H4 (cell line): ENCODE measurements at places on chromosomes 16 and 17.

DNA sequence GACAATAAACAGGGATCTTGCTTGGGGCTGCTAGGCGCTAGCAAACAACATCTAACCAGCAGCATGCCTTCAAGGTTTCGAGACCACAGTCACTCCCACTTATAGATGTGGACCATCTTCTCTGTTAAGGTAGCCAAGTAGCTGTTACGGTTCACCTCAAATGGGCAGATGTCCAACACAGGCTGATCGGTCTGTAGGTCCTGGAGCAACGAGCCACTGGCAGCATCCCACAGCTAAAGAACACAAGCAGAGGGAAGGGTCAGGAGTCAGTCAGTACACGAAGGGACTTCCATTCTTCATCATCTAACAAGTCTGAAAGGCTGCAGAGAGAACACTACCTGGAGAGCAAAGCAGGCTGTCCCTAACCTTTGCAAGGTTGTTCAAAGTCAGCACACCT is 16.9 kb upstream of the GLG1 start:
- no peak for DNase-seq

- no peak for DNase-seq
Measured at GRCh38 chr17:70327723-70328122, 158.4 kb downstream of the KCNJ2 start.

DNA sequence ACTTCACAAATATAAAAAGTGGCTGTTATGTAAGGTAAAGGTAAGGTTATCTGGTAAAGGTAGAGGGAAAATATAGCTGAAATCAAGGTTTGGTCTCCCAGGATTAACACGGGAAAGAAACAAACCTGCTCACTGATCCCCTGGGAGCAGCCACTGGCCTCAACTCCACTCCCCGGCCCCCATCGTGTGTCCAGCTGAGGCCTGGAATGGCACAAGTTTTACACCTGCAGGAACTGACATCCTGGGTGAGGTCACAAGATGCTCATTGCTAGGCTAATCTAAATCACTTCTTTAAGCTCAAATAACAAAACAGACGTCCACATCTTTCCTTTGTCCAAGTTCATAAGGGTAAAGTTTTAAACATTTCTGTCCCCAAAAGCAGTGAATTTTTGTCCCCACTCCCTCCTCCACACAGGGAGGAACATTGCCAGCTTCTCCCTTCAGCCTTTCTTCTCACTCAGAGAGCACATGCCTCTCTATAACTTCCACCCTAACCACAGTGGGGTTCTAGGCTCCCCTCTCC is 46.3 kb downstream of the ERN1 start:
- DNase-seq: no peak

GRCh38 chr17:14289162-14289561 is 11.7 kb upstream of the HS3ST3B1 start:
- DNase-seq: no peak

- DNase-seq: no peak
Measured at GRCh38 chr16:83888672-83889044, 10.3 kb upstream of the MLYCD start.

- DNase-seq: peak; percentile 99
Measured at GRCh38 chr17:47239967-47240651, 13.5 kb upstream of the ITGB3 start.

- DNase-seq: no peak
Measured at GRCh38 chr16:25298165-25298872, 40.7 kb upstream of the ZKSCAN2 start.

- peak; percentile 83 for DNase-seq
Measured at GRCh38 chr17:57889892-57890856, 40.3 kb upstream of the MRPS23 start.

DNA sequence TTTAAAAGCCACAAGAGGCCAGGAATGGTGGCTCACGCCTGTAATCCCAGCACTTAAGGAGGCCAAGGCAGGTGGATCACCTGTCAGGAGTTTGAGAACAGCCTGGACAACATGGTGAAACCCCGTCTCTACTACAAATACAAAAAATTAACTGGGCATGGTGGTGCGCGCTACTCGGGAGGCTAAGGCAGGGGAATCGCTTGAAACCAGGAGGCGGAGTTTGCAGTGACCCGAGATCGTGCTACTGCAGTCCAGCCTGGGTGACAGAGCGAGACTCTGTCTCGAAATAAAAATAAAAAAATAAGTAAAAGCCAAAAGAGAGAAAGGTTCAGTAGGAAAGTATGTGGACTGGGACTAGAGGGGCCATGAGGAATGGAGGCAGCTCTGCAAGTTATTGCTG is 13.1 kb upstream of the ITGAL start:
- DNase-seq: no peak

DNA sequence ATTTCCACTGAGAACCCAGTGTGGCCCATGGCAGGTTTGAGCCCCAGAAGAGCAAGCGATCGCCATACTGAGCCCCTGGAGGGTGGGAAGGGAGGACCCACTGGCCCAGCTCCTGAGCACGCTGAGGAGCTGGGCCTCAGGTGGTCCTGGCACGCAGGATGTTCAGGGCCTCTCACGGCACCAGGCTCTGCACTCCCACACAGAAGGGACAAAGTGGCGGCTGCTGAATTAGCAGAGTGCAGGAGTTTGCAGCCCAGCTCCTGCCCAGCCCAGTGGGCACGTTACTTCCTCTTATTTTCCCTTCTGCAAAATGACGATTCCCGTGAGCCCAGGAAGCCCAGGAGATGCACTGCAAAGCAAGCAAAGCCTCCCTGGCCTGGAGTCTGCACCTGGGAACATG is 42.3 kb upstream of the MTSS2 start:
- no peak for DNase-seq

DNA sequence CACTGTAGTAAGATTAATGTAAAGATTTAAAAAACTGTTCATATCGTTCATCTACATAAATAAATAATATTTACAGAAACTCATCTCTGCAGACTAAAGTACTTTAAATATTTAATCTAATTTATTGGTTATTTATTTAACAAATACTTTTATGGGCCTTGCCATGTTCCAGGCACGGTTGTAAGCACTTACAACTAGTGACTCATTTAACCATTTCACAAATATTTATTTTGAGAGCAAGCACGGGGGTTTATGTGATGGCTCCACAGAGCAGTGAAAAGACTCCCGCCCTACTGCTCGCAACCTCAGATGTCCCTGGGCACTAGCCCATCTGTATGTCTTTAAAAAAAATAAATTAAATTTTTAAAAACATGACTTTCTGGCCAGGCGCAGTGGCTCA is 575.9 kb downstream of the WWOX start:
- peak; percentile 84 for DNase-seq

- DNase-seq: no peak
Measured at GRCh38 chr16:15950161-15950854, 892 bp downstream of the ABCC1 start.

DNA sequence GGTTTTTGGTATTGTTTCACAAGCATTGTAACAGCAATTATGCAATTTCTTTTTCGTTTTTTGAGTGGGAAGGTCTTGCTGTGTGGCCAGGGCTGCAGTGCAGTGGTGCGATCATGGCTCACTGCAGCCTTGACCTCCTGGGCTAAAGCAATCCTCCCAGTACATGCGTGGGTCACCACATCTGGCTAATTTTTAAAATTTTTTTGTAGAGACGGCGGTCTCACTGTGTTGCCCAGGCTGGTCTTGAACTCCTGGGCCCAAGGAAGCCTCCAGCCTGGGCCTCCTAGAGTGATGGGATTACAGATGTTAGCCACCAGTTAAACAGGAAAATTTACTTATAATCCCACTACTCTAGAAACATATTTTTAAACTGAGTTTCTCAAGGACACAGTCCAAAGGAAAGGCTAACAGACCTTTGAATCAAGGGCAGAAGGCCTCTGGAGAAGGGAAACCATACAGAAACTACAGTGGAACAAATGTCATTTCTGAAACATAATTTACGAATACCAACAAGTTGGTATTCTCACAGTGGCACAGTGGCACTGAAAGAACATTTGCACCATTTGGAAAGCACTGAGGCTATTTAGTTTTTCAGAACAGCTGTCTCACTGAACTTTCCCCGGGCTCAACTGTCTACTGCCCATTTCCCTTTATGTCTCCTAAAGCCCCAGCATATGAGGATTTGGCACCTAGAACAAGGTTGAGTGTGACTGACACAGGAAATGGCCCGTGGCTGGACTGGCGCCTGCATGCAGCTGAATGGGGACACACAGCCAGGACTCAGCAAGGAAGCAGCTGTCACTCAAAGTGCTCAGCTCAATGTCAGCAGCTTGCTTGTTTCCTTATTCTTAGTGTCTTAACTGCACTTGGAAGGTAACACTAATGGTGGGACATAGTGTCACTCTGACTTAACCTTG is 2.8 kb upstream of the PRKAR1A start:
- no peak for DNase-seq

- peak; percentile 61 for DNase-seq
Measured at GRCh38 chr17:79087428-79088143, 13.0 kb downstream of the ENGASE start.

DNA sequence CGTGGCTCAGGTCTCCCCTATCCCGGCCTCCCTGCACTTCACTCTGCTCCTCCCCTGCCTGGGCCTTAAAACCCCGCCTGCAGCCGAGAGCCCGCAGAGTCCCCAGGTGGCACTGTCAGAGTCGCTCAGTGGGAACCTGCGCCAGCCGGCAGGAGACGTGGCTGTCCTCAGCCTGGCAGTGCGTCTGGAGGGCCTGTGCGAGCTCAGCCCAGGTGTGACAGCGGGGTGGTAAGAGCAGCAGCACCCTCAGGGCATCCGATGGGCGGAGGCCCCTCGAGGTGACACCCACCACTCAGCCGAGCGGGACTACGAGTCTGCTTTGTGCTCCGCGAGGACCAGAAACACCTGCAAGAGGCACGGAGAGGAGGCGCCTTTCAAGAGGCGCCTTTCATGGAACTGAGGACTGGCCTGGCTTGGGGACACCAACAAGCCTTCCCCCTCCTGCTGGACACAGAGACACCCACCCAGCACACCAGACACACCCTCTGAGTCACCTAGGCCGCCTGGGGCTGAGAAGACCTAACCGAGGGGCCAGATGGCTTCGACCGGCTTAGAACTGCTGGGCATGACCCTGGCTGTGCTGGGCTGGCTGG is at the start of gene CLDN9:
Gene CLDN9 (plus strand): TSS at position 96 of the 593 bp plus-strand sequence. CDS start 440 bp downstream, at position 536.
- DNase-seq: no peak

GRCh38 chr16:77674888-77675287 is 47.4 kb upstream of the NUDT7 start:
- peak; percentile 23 for DNase-seq

- DNase-seq: no peak
Measured at GRCh38 chr17:7647018-7647417, 3.7 kb upstream of the ATP1B2 start.

DNA sequence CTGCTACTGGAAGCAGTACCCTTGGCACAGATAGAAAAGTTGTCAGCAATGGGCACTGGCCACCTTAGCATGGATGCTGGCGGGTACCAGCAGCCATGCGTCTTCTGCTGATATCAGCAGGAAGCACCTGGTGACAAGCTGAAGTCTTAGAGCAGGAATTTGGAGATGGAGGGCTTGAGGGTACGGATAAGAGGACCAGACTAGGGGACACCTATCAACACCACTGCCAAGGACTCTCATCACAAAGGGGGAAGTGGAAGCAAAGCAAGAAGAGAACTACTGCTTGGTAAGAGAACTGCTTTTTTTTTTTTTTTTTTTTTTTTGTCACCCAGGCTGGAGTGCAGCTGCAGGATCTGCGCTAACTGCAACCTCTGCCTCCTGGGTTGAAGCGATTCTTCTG is 35.4 kb upstream of the LYRM9 start:
- no peak for DNase-seq

- no peak for DNase-seq
Measured at GRCh38 chr17:60902399-60902798, 224.7 kb downstream of the BCAS3 start.

- DNase-seq: no peak
Measured at GRCh38 chr16:972316-973002, 1.7 kb upstream of the LMF1 start.

DNA sequence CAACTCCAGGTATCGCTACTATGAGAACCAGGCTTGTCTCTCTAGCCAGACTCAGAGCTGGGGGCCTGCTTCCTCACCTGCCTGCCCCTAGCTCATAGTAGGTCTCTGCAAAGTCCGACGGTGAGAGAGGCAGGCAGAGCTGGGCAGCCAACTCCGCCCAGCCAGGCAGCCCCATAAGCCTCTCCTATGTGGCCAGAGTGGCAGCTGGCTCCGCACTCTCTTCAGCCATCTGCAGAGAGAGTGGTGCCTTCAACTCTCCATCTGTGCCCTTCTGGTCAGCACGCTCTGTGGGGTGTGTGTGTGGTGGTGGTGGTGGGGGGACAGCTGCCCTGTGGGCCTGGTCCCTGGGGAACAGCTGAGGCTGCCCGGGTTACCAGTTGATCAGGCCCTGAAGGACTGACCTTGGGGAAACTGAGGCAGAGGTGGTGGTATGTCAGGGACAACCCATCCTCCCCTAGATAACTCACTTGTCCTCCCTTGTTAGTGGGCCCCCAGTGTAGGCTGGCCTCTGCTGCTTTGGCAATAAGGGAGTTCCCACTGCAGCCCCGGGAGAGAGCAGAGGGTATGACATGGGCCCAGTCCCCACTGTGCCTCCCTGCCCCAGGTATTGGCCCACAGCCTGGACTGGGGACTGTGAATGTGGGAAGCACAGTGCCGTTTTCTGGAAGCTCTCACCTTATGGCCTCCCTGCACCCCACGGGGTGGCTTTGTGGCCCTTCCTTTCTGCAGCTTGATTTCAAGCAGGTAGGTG is 1.8 kb upstream of the ADGRG1 start:
- DNase-seq: no peak

GRCh38 chr16:79895917-79896203 is 295.3 kb upstream of the MAF start:
- no peak for DNase-seq

DNA sequence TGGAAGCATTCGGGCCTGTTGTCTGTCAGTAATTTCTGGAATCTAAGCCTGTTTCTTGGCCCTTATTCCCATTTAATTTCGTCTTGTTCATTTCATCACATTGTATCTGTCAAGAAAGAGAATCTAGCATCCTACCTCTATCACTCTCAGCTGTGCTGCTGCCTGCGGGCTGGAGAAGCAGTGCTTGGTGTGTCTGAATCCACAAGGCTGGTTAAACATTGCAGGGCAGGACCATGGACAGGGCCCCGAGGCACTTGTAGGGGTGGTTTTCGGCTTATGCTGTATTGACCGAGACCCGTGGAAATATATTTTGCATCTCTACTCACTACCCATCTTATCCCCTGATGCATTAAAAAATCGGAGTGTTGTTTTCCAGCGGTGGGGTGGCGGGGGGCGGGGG is 3.1 kb downstream of the RAB11FIP4 start:
- DNase-seq: no peak

DNA sequence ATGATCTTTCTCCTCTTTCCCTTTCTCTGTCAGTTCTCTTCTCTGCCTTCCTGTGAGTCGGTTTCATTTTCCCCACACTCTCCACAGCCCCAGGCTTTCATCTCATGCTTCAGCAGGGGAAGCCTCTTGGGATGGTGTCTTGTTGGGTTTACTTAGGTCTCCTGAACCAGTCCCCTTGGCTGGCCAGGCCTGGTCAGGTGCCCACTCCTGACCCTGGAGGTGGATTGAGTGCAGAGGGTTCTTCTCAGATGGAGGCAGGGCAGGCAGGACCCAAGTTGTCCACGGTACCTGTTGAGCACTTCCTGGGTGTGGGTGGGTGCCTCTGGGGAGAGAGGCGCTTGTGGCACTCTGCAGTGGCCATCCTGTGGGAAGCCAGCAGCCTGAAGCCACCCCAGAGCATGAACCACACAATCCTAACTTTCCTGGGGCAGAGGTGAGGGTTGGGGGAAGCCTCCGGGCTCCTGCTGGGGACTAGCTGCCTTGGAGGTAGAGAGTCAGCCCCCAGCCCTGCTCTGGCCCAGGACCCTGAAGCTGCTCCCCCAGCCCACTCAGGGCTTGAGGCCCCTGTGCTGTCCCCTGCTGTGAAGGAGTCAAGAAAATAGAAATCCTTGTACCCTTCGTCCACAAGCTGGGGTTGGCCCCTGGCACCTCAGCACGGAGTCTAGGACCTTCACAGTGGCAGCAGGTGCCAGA is 2.0 kb upstream of the RAP1GAP2 start:
- no peak for DNase-seq
